ENCODE measurements at places on chromosomes 1 and 21. TPM values are rescaled to one million over a fixed set of nuclear protein-coding genes. Genes with fewer than 3 reads are reported as not detected.

DNA sequence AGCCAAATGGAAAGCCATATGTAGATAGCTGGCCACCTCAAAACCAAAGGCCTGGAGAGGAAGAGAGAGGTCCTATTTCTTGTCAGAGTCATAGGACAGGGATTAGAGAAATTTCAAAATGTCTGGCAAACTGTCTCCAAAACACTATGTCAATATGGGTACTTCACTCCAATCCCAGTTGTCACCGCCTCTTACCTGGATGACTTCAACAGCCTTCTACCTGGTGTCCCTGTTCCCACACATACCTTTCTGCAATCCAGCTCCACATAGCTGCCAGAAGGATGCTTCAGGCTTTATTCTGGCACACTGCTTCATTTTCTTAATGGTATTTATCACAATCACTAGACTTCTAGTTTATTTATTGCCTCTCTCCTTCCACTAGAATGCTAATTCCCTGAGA is 14.5 kb downstream of the PTGER3 start:
- no peak overlapping the region for H3K27ac ChIP-seq
- no peak for DNase-seq
- peaks cover 5% of the 10 kb centered on the region for H3K4me1 ChIP-seq
- no peaks in the 10 kb centered on the region for H3K27me3 ChIP-seq
- H3K36me3 ChIP-seq: no peaks in the 10 kb centered on the region
- H3K4me3 ChIP-seq: no peak overlapping the region

GRCh38 chr1:93712741-93713140 is 31.1 kb upstream of the BCAR3 start:
- H3K27me3 ChIP-seq: peaks cover 1% of the 10 kb centered on the region
- peaks cover 25% of the 10 kb centered on the region for H3K4me1 ChIP-seq
- no peak for DNase-seq
- H3K36me3 ChIP-seq: no peaks in the 10 kb centered on the region
- H3K4me3 ChIP-seq: no peak overlapping the region
- no peak overlapping the region for H3K27ac ChIP-seq

DNA sequence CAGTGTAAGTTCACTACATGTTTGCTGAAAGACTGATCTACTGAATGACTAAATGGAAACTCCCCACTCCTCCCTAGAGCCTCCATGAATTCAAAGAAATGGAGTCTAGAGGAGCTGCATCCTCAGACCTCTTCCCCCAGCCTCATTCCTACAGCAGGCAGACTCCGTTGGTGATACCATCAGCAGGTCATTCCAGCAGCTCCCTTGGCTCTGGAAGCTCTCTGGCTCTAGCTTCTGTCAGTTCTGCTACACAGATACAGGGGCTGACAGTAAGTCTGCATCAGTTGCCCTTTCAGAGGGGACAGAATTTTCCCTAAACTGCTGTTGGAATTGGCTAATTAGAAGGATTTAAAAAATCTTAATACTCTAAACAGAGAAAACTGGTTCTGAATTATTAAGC is 31.7 kb upstream of the DMRTA2 start:
- DNase-seq: no peak
- H3K4me1 ChIP-seq: peaks cover 3% of the 10 kb centered on the region
- no peak overlapping the region for H3K27ac ChIP-seq
- H3K36me3 ChIP-seq: no peaks in the 10 kb centered on the region

DNA sequence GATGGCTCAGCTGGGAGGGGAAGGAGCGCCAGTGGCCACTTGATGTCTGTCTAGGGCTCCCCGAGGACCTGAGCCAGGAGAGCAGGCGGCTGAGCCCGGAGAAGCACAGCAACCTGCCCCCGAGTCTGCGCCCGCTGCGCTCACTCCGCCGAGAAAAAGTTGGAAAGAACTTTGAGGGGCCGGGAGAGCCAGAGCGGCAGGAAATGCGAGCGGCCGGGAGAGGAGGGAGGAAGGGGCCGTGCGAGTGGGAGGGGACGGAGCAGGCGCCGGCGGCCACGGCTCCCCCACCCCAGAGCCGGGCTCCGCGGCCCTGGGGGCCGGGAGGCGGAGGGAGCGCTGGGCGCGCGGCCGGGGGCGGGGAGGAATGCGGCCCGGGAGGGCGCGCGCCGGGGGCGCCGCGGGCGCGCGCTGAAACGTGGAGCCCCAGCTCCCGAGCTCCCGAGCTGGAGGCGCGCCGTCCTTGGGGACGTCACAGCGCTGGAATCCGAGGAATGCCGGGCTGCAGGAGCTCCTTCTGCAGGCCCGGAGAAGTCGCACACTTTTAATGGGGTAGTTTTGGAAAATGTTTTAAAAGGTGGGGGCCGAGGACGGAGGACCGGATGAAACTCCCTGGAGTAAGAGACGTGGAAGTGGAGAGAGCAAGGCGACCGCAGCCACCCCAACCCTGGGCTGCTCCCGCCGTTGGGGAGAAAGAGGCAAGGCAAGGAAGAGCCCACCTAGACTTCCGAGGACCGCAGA is at the start of gene PTPN14:
Gene PTPN14 (minus strand): TSS at position 167 of the 738 bp plus-strand sequence. CDS start 86,799 bp downstream, outside the sequence.
- no peak within 1 kb of the TSS for H3K27ac ChIP-seq
- peaks cover 5% of the 10 kb centered on the region for H3K27me3 ChIP-seq
- peak; percentile 66 for DNase-seq
- H3K4me1 ChIP-seq: peaks cover 19% of the 10 kb centered on the region
- H3K36me3 ChIP-seq: no peaks in the 10 kb centered on the region

DNA sequence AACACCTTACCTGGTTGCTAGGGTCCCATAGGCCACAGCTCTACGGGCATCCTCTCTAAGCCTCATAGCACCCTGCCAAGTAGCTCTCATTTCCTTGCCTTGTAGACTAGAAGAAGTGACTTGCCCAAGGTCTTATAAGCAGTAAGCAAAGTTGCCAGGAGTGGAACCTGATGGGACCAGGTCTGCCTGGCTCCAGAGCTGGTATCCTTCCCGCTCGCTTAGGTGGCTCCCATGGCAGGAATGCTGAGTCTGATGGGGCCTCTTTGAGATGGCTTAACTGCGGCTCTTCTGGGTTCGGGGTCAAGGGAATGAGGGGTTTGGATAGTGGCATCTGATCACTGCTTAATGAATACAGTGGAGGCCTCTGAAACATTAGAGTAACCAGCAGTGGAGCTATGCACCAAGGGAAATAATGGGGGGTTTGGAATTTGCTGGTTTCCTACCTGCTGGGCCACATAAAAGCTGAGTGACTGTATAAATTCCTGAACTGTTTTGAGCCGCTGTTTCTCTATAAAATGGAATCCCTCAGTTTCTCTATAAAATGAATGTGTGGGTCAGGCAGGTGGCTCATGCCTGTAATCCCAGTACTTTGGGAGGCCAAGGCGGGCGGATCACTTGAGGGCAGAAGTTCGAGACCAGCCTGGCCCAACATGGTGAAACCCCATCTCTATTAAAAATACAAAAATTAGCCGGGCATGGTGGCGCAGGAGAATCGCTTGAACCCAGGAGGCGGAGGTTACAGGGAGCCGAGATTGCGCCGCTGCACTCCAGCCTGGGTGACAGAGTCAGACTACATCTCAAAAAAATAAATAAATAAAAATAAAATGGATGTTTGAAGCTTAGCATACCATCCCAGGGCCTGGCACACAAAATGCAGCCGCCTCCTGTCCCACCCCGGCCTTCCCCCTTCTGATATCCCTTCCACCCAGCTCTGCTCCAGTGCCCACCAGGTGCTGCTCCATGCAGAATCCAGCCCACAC is 12.4 kb downstream of the FAM151A start:
- H3K27ac ChIP-seq: peak overlapping the region; percentile 93
- H3K4me3 ChIP-seq: no peak overlapping the region
- no peaks in the 10 kb centered on the region for H3K36me3 ChIP-seq

DNA sequence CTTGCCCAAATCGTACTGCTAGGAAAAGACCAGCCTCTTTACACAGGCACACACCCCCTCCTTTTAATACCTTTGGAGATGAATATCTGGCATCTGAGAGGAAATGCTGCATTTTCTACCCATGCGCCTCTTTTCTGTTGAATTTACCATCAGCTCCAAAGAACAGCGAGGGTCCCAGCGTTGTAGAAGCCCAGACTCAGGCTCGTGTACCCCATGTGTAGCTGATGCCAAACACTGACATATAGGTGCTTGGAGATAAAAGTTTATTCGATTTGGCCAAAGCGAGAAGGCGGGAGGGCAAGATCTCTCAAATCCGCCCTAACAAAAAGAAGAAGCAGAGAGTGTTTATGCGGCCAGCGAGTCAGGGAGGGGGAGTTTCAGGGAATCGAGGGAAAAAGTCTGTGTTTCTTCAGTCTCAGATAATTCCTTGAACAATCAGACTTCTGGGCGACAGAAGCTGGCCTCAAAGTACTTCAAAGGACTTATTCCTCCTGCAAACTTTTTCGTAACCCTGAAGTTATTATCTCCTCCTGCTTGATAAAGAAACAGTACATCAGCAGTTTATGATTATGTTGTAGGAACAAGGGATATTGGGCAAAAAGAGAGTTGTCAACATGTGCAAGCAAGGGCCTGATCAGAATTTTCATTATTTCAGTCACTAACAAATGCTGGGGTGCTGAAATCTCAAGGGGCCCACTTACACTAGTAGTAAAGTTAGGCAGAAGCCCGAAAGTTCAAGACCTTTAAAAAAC is 642 bp upstream of the CREG1 start:
- H3K4me1 ChIP-seq: peaks cover 3% of the 10 kb centered on the region
- no peaks in the 10 kb centered on the region for H3K36me3 ChIP-seq
- DNase-seq: no peak
- H3K27me3 ChIP-seq: peaks cover 3% of the 10 kb centered on the region
- H3K27ac ChIP-seq: no peak overlapping the region

DNA sequence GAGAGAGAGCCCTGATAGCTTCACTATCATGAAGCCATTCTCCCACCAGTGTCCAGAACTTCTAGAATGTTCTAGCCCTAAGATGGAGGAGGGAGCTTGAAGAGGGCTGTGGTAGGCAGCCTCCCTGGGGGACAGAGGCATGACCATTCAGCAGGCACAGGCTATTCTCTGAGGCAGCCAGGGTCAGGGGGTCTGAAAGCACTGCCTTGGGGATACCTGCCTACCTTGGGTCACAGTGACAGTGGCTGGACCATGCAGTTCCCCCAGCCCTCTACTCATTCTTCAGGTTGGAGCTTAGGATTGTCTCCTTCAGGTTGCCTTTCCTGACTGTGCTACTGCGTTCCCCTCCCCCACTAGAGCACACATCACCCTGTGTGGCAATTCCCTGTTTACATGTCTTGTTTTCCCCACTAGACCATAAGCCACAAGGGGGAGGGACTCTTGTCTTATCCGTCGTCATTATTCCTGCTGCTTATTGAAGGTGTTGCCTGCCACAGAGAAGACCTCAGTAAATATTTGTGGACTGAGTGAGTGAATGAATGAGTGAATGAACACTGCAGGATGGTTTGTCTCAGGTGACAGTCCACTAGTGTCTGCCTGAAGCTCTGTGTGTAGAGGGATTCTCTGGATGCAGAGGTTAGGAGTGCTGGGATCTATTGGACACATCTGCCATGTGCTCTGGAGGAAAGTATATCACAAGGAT is 5.2 kb downstream of the ZDHHC18 start:
- DNase-seq: no peak
- peaks cover 26% of the 10 kb centered on the region for H3K4me1 ChIP-seq
- H3K36me3 ChIP-seq: no peaks in the 10 kb centered on the region
- H3K4me3 ChIP-seq: no peak overlapping the region

GRCh38 chr21:44892095-44892494 is 18.6 kb upstream of the PTTG1IP start:
- no peaks in the 10 kb centered on the region for H3K36me3 ChIP-seq
- no peaks in the 10 kb centered on the region for H3K4me1 ChIP-seq
- no peak overlapping the region for H3K27ac ChIP-seq
- peaks cover 3% of the 10 kb centered on the region for H3K27me3 ChIP-seq

DNA sequence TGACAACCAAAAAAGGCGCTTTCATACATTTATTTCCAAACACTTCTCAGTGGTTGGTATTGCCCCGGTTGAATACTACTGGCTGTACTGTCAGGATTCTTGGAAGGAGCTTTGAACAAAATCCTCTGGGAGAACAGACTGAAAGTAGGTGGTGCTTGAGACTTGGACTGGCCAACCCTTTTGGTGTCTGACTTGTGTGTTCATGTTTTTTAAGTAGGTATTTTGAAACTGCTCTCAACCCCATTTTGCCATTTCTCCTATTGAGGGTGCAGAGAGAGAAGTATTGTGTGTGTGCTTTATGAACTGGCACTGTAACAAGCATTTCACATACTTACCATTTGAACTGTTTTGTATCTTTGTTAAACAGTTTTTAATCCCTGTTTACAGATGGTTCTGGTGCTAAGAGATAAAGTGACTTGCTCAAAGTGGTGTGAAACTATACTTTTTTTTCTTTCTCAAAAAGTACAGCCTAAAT is 21.2 kb downstream of the ARID1A start:
- no peaks in the 10 kb centered on the region for H3K36me3 ChIP-seq
- no peak overlapping the region for H3K4me3 ChIP-seq
- peak overlapping the region; percentile 17 for H3K27ac ChIP-seq
- no peak for DNase-seq
- no peaks in the 10 kb centered on the region for H3K27me3 ChIP-seq

- no peak overlapping the region for H3K27ac ChIP-seq
- H3K36me3 ChIP-seq: no peaks in the 10 kb centered on the region
- peaks cover 3% of the 10 kb centered on the region for H3K27me3 ChIP-seq
- DNase-seq: no peak
- no peak overlapping the region for H3K4me3 ChIP-seq
These were observed 116.3 kb upstream of the HP1BP3 start for GRCh38 chr1:20903437-20903836.

- H3K36me3 ChIP-seq: no peaks in the 10 kb centered on the region
- H3K27me3 ChIP-seq: no peaks in the 10 kb centered on the region
- no peaks in the 10 kb centered on the region for H3K4me1 ChIP-seq
- DNase-seq: no peak
These were observed 49.3 kb downstream of the CFH start for GRCh38 chr1:196701144-196701543.

DNA sequence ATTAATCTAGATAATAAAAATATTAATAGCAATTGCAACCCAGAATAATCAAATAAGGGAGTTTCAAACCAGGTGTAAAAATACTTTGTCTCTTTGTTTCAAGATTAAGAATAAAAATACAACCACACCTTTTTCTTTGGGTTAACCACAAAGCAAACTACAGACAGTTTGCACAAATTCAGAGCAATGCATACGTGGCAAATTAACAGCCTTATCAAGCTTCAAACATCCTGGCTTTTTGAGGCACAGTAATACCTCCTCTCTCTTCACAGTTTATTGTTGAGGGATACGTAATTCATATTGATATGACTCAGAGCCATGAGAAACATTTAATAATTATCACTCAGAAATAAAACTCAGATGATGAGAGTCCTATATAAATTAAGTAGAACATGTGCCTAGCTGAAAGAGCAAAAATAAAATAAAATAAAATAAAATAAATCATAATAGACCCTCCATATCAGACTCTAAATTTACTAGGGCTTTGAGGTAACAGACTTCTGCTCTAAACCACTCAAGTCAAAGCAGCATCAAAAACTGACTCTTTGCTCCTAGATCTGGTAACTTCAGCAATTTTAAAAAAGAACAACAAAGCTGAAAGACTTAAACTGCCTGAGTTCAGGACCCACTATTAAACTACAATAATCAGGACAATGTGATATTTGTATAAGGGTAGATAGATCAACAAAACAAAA is 11.4 kb downstream of the EDEM3 start:
- no peak for DNase-seq
- peaks cover 19% of the 10 kb centered on the region for H3K4me1 ChIP-seq
- no peak overlapping the region for H3K27ac ChIP-seq

The CDK11A gene
- total RNA-seq: 62.8 TPM

The AIRE gene
- not detected for total RNA-seq

The RCC1 gene
- total RNA-seq: 12.3 TPM

The CELA3B gene
- not detected for total RNA-seq

The FMO2 gene
- not detected for total RNA-seq
